ENCODE measurements at places on chromosomes 2 and 18.

- no peak for DNase-seq
Observed at GRCh38 chr2:74708296-74708695, 54.2 kb downstream of the SEMA4F start.

DNA sequence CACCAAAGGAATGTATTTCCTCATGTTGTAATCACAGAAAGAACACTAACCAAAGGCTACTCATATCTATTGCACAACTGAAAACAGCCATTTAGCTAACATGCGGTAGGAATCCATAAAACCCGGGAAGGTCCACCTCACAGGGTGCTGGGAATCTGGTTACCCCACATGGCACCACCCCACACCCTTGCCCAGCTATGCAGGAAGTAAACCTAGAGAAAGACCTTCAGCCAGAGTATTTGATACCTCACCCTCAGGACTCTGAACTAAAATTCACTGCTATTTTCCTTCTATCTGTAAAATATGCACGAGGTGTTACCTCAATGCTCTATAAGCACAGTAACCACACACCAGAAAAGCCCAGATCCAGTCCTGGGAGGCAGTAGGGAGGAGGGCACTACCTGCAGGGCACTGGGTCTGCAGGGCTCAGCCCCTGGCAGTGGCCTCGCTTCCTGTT is 45.8 kb downstream of the PTPN2 start:
- no peak for DNase-seq

DNA sequence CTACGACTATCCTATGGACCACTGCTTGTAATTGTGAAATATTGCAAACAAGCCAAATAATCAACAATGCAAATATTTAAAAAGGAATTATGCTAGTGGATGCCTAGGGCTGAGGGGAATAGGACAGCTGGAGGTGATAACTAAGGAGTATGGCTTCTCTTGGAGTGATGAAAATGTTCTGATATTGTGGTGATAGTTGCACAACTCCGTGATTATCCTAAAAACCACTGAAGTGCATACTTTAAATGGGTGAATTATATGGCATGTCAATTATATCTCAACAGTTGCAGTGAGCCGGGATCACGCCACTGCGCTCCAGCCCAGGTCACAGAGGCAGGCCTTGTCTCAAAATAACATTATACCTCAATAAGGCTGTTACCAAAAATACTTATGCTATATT is 125.1 kb upstream of the SH3BP4 start:
- DNase-seq, result no peak

GRCh38 chr2:237092920-237093781 is 7.5 kb downstream of the COPS8 start:
- DNase-seq, result no peak

DNA sequence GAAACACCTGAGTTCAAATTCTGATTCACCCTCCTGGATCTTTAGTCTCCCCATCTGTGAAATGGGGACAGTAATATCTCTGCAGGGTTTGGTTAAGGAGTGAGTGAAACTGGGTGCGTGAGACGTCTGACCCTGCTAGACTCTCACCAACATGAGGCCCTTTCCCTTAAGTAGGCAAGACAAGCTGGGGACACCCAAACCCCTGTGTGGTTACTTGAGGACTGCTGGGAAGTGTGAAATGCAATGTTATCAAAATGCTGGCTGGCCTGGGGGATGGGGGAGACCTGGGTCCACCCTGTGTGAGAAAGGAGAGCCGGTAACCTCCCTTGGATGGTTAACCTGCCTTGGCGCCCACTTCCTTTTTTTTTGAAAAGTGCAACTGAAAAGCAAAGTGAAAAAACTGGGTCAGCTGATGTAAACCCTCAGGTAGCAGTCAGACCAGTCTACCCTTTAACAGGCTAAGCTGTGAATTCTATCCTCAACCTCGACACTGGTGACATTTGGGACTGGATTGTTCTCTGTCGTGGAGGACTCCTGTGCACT is 82.3 kb downstream of the INPP5D start:
- no peak for DNase-seq

Measured in NCI-H2171 treated with DMSO at 0.1 percent for 48 hours (cell line).